ENCODE measurements at places on chromosomes 4 and X.

GRCh38 chr4:99949034-99949998, 759 bp downstream of the H2AZ1 start:
- peak; percentile 80 for DNase-seq

GRCh38 chr4:56570041-56570440, 64.5 kb downstream of the ARL9 start:
- DNase-seq = no peak

- DNase-seq = no peak
Measured at GRCh38 chr4:98473046-98473445, 185.4 kb downstream of the TSPAN5 start.

DNA sequence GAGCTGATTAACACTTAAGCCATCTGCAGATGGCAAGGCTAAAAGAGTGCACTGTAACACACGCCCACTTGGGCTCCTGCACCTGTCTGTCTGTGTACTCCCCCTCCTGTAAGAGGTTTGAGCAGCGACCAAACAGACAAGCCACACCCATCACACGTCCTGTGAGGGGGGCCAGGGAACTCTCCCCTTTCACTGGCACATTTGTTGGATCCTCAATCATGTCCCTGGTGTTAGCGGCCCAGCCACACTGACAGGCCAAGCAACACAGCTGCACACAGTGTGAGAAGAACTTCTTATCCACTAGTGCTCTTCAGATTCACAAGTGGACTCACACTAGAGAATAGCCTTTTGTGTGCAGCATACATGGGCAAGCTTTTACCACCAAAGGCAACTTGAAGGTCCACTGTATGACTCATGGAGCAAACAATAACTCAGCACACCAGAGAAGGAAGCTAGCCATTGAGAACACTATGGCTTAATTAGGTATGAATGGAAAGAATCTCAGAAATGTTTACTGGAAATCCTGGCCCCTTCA, 29.1 kb upstream of the UTP14A start:
- DNase-seq = no peak

- no peak for DNase-seq
Measured at GRCh38 chrX:17192106-17192505, 182.9 kb upstream of the NHS start.

GRCh38 chr4:170080496-170080895, 9.3 kb downstream of the AADAT start:
- DNase-seq = no peak

DNA sequence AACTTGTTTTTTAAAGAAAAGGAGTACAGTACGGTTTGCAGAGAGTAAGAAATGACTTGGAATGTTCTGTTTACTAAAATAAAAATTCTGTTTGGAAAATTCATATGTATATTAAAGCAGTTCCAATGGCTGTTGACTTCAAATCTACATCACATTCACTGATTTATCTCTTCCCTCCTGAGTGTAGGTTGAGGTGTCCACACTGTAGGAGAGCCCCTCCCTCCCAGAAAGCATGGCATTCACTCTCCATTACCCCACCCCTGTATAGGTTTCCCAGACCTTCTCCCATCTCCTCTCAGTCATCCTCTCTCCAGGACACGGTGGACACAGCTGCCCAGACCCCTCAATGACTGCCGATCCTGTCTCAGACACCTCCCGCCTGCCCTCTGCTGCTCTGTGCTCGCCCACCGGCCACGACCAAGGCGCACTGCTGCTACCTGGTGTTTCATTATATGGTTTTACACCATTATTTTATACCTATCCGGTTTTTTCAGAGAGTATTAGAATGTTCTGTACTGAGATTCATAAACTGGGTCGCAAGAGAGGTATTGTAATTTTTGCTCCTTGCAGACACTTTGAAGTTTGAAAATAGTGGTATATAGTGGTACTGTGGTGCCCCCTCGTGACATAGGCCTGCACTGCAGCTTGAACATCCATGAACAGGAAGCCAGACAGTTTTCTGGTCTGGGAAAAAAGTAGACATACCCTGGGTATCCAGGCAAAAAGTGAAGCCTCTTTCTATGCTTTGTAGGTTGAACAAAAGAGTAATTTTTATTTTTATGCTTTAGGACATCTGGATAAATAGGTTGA, 38.8 kb upstream of the BEX4 start:
- peak; percentile 10 for DNase-seq

DNA sequence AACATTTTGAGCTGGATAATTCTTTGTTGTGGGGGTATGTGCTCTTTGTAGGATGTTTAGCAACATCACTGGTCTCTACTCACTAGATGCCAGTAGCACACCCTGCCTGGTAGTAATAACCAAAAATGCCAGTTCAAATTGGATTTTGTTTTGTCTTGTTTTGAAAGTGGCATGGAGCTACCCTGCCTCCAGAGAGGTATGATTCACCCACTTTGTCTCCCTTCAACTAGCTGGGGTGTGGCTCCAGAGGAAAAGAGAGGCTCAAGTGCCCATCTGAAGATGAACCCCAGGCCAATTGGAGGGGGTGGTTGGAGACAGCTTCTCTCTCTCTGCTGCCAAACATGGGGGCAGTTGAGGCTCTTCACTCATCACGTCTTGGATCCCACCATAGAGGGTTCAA, 34.5 kb downstream of the NIPAL1 start:
- DNase-seq = no peak

DNA sequence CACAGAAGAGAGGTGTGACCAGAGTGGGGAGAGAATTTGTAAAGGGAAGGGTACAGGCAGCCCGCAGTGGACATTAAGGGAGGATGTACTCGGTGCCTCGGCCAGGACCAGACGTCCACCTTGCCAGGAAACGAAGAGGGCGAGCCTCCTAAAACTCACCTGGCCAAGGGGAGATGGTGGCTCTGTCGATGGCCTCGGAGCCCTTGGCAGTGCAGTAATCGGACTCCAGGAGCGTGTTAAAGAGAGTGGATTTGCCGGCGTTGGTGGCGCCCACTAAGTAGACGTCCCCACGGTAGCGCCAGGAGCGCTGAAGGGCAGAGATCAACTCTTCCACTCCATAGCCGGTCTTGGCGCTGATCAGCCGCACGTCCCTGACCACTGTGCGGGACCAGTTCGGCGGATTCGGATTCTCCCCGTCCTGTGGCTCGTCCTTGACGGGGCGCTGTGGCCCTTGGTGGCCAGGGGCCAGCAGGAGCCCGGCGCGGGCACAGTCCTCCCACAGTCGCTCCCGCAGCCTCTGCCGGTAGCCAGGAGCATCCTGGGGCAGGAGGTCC, 1.0 kb downstream of the NOA1 start:
- no peak for DNase-seq

- DNase-seq = no peak
Measured at GRCh38 chr4:187258651-187259401, 535.2 kb upstream of the FAT1 start.

DNA sequence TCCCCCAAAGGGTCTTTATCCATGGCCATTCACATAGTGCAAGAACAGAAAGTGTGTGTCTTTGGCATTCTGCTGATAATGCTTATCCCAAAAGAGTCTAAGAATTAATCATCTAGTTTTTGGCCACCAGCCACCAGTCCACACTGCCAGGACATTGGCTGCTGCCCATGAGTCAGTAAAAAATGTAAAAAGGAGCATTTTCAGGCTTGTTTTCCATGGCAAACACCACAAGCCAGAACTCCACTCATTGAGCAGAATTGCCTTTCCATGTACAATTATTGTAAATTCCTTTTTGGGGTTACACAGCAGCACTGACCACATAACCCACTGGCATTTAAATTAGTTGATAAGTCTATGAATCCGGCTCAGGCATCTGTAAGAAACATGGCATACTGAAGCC, 89.2 kb upstream of the PRDX4 start:
- no peak for DNase-seq

GRCh38 chr4:95506264-95506663, 42.5 kb downstream of the UNC5C start:
- DNase-seq = no peak

GRCh38 chr4:5361968-5362367, 310.7 kb downstream of the STK32B start:
- DNase-seq = no peak

- DNase-seq = no peak
Measured at GRCh38 chr4:26021417-26022345, 107.7 kb downstream of the SMIM20 start.

- DNase-seq = no peak
Measured at GRCh38 chr4:38601244-38601915, 62.6 kb upstream of the KLF3 start.
